Activated T-helper 1 cell treated with anti-CD3 and anti-CD28 coated beads, Interleukin-2, amount 50 U/mL, for 16 hours (primary cell): ENCODE measurements at places on chromosomes 2 and 18.

DNA sequence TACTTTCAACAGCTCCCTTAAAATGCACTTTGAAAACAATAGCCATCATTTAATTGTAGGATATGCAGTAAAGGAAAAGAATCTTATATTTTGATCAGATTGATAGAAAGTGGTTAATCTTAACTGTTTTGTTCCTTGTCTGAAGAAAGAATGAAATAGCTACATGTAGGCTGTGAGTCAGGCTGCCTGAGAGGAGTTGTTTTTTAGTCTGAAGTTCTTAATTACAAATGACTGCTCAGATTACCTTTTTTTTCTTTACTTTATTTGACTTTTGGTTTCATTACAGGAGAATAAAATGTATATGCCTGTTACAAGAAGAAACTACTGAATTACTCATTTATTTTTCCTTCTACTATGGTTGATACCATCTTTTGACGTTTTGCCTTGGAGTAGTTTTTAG is 56.8 kb downstream of the AGFG1 start:
- DNase-seq: no peak

DNA sequence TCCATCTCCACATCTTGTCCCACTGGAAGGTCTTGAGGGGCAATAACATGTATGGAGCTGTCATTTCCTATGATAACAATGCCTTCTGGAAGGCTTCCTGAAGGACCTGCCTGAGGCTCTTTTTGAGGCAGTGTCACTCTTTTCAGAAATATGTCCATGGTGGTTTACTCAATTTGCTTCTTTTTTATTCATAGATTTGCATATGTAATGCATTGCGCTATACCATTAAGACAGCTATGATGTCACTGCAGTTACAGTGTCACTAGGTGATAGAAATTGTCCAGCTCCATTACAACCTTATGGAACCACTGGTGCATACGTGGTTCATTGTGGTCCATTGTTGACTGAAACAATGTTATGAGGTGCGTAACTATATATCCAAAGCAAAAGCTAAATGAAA is 19.9 kb downstream of the NABP1 start:
- DNase-seq: no peak

GRCh38 chr2:126898636-126899035 is at the start of gene TEX51:
Gene TEX51, plus strand, starts transcription at chr2:126898890. Its CDS starts 29 bp downstream, at chr2:126898919.
- DNase-seq: no peak

DNA sequence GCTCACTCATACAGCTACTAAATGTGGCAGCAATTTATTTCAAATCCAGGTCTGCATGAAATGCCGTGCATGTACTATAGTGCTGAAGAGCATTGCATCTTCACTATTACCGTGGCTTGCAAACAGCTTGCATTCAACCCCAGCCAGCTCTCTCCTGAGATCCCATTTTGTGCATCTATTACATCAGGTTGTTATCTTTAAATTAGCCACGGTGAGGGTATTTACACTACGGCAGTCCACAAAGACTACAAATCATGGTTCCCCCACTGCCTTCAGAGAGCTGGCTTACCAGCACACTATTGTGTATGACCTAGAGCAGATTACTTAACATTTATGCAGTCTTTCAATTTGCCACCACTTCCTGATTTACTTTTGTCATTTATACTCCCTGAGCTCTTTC is 621.3 kb upstream of the LRATD1 start:
- DNase-seq: no peak

- no peak for DNase-seq
Measured at GRCh38 chr2:85369500-85369899, 14.9 kb downstream of the ELMOD3 start.

GRCh38 chr18:34942975-34943374 is 98.2 kb upstream of the MAPRE2 start:
- DNase-seq: no peak

GRCh38 chr2:134216152-134216829 is 37.6 kb upstream of the MGAT5 start:
- DNase-seq: no peak

DNA sequence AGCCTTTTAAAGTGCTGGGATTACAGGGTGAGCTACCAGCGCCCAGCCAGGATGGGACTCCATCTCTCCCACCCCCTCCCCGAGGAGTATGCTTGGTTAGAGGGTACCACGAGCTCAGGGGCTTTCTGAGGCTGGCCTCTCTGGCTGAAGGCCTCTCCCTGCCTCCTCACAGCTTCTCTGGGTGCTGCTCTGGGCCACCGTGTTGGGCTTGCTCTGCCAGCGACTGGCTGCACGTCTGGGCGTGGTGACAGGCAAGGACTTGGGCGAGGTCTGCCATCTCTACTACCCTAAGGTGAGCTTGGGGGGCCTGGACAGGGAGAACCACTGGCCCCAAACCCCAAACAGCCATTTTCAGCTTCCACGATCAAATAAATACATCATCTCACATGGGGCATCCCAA is 2.9 kb downstream of the SLC11A1 start:
- no peak for DNase-seq

- DNase-seq: no peak
Measured at GRCh38 chr18:54952026-54952425, 7.2 kb downstream of the CCDC68 start.

DNA sequence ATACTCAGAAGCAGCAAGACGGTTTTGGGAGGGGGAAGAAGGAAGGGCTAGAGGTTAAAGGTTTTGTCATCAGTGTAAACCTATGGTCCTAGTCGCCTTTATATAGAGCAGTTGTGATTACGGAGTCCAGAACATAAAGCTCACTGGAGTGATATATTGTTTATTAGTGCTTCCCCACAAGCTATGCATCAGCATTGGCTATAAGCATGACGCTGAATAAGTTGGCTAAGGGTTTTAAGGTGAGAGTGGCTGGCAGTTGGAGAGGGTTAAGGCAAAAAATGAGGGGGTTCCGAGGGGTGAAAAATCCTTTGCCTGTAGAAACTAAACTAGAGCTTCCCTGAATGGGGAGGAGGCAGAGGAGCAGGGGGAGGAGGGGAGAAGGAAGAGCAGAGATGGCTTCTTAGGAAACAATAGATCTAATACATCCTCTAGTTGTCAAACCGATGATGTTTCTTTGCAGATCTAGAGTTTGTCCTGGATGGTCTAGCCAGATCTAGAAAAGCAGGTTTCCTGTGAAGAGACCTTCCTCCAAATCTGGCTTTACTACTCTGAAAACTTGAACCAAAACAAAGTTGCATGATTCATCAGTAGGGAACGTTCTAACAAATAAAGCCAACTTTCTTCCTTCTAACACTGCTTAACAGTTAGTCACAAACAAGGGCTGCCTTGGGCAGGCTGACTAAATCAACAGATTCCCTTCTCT is 2.5 kb downstream of the KLF7 start:
- DNase-seq: no peak

- no peak for DNase-seq
Measured at GRCh38 chr2:23381485-23381884, 3.5 kb upstream of the KLHL29 start.

GRCh38 chr2:143333168-143333791 is 204.1 kb downstream of the ARHGAP15 start:
- no peak for DNase-seq

- no peak for DNase-seq
Measured at GRCh38 chr2:27989149-27989548, 98.6 kb downstream of the BABAM2 start.

DNA sequence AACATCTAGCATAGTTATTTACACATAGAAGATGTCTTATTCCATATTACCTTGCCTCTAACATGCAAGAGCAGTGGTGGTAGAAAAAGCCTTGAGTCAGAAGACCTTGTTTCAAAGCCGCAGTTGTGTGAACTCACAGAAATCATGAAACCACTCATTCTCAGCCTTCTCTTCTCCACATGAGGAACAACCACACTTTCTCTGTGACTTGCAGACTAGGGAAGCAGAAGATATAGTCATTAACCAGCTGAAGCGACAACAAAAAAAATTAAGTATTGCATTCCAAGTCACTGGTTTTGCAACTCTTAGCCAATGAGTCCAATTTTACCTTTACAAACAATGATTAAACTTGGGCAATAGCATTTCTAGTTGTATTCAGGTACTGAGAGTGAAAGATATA is 19.0 kb downstream of the TWSG1 start:
- no peak for DNase-seq

DNA sequence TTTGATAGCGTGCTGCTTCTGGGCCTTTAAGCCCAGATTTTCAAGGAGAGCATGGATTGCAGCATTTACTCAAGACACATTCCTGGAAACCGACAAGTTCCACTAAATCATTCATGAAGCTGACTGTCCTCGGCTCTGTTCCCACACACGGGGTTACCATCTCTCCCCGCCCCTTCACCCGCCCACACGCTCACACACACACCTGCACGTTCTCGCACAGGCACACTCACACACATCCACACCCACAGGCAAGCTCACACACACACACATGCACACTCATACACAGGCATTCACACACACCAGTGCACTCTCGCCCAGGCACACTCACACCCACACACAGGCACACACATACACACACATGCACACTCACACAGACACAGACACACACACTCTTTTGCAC is 150.0 kb upstream of the AGAP1 start:
- DNase-seq: no peak

DNA sequence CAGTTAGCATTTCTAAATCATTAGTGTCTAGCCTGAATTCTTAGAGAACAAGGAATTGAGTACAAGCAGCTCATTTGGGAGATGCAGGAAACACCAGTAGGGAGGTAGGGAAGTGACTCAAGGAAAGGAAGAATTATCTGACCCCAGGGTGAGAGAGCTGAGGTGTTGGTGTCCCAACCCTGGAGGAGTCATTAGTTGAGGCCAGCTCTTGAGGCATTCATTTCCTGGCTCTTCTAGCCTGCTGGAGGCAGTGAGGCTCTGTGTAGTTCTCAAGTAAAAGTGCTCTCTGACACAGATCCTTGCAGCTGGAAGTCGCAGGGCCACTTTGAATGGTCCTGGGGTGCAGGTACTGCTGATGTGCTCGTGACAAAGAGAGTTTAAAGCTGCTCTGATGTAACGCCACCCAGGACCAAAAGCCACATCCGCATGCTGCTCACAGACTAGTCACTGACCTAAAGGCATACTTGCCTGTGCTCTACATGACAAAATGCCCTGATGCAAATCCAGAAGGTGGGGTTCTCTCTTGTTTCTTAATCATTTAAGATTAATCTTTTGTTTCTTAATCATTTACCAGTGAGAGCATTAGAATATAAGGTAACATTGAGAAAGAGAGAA is 299.5 kb upstream of the LYPD1 start:
- no peak for DNase-seq

GRCh38 chr2:237923481-237924163 is 43.2 kb upstream of the UBE2F start:
- peak; percentile 60 for DNase-seq

- DNase-seq: no peak
Measured at GRCh38 chr2:196160946-196161345, 10.4 kb downstream of the STK17B start.

DNA sequence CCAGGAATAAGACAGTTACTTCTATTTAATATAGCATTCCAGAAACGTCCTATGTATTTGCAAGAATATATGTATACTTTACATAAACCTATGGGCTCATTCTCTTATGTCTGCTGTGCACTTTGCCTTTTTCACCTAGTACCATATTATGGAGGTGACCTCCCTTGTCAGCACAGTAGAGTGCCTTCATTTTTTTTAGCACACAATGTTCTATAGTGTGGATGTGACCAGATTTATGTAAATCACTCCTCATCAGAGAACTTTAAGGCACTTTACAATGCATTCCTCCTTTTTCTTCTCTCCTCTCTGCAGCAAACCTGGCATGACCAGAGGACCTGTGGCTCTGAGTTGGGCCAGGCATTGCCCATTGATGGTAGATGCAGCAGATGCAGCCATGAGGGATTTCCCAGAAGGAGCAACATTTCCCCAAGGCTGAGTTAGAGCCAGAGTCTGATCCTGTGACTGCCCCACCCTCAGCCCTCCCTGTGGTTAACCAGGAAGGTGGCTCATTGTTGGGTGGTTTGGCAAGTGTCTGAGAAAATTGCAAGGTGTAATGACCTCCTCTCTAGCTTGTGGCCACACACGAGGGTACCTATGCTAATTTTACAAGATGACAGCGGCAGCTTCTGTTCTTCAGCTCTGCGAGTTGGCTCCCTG is 76.5 kb upstream of the DLX2 start:
- no peak for DNase-seq

DNA sequence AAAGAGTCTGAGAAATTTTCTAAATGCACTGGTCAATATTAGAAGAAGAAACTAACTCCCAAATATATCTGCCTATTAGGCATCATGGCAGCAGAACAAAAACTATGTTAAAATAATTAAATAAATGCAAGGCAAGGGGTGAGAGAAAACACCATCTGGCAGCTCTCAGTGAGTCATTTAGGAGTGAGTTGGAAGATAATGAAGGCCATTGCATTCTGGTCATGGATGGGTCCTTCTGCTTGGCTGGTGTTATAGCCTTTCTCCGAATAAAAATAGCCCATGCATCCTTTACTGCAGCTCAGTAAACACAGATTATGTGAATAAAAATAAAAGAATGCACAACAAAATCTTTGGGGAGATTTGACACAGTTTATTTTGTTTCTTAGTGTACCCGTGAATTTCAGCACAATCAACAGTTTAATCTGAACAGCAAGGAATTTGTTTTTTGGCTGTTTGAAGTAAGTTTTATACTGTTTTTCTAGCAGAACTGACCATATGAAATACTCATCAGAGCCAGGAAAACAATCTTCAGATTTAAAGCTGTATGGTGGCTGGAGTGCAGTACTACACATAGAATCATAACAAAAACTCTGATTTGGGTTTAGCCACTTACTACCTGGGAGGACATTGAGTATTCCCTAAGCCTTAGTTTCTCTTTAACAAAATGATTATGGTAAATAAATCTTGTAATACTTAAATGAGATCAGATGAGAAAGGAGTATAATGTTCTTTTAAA is 225.1 kb upstream of the ITGA4 start:
- no peak for DNase-seq

DNA sequence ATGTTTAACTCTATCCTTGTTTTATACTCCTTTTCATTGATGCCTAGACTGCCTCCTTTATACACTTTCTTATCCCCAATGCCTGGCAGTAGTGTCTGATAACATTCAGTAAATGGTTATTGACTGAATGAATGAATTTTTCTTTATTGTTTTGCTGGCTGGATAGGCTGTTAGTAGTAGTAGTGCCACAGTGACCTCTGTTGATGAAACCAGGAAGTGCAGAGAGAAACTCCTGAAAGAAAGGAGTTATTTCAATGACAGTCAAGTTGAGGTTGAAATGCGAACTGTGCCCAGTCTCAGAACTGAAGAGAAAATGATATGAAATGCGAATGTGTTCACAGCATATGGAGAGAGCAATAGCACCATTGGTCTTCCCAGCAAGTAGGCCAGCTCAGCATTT is 26.8 kb upstream of the SLC9A2 start:
- no peak for DNase-seq

GRCh38 chr2:232667989-232668583 is 29.0 kb upstream of the GIGYF2 start:
- no peak for DNase-seq

- no peak for DNase-seq
Measured at GRCh38 chr2:146927080-146927711, 917.6 kb upstream of the ACVR2A start.

DNA sequence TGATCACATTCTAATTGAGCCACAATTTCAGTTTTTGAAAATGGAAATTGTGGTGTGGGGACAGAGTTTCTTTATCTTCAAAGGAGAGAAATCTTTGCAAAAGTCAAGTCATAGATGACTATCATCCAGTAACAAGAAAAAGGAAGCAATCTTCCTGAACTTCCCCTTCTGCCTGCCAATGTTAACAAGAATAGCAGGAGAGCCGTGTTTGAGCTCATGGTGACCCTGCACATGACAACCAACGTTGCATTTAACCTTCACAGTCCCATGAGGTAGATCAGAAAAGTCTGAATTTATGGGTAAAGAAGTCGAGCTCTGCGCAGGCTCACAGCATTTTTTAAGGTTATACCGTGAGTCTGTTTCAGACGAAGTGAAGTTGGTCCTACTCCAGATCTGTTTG is 454.9 kb downstream of the LPIN1 start:
- no peak for DNase-seq
